NCI-H524 (cell line): ENCODE measurements at places on chromosomes 2 and 18.

DNA sequence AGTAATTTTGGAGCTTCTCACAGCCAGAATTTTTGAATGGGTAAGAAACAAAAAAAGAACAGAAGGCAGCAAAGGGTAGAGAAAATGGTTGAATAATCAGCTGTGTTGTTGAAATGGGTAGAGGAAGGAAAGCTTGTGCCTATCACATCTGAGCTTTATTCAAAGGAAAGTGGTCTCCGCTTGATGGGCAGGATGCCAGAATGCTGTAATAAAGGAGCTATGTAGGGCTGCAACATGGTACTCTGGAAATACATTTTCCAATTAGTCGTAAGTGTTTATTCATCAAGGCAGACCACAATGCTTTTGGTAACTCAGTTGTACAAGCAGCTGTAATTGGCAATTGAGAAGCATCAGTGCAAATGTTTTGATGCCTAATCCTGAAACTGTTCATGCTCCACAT, 196.9 kb downstream of the ICOS start:
- no peak for DNase-seq

DNA sequence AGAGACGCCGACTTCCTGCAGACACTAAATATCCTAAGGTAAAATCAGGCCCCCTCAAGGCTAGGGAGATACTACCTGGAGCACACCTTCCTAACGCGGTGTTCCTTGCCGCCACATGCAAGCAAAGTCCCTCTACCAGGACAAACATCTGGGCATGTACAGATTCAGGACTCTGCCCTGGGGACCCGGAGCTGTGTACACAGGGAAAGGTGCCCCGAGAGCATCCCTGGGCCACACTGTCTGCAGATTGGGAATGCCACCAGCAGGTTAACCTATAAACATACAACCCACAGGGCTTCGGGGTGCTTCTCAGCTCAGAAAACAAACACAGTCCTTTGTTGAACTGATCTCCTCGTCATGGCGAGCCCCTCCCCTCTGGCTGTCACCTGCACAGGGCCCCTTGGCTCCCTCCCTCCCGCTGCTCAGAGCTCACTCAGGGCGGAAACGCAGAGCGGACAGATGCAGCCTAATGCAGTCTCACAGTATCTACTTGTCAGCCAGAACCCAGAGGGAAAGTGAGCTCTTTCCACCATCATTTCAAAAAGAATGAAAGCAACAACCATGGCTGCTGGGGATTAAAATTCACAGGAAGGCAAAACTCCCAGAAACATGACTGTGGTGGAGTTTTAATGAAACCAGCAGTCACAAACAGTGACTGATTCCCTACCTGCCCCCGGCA, 218.8 kb downstream of the HDAC4 start:
- DNase-seq, result no peak

DNA sequence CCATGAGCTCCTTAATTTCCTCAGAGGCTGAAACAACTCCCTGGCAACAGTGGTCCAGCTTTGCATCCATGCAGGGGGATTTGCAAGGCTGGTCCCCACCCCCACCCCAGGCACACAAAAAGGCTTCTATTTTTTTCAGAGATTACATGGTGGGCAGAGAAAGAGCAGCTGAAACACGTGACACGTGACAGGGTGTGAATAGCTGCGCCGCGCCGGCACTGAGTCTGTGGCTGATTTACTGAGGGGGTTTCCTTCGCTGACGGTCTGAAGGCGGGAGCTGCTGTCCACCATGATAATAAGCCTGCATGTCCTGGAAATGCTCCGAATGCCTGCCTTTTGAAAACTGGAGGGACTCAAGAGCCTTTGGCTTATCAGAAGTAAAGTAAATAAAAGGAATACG, 50.7 kb upstream of the APCDD1 start:
- DNase-seq, result no peak

DNA sequence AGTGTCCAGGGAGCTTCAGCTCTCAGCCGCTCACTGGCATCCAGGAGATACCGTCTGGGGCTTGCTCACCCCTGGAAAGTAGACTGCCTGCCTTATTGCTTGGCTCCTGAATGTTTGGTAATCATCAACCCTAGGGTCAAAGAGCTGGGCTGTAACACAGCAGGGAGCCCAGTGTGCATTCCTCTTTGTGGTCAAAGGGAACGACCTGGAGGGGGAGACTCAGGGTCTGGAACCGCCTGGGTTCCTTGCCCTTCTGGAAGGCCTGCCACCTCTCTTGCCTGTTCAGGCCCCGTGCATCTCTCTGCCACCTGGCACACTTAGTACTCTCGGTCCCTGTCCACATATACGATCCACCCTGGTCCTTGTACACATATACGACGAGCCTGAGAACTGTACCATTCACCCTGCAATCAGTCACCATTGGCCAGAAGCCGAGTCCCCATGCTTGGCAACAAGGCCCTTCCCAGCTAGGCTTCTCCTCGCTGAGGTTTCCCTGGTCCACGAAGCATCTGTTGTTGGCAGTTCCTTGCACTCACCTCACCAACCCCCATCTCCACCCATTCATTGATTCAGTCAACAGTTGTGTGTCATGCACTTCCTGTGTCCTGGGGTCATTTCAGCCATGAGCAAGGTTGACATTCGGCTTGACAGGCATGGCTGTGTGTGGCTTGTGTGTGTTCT, at the start of gene NAT8:
TSS of gene NAT8 (minus strand) at position 85 of the 681 bp plus-strand sequence. CDS start 794 bp downstream, outside the sequence.
- no peak for DNase-seq

- peak; percentile 36 for DNase-seq
Measured at GRCh38 chr2:168118733-168119514, 128.5 kb downstream of the STK39 start.

DNA sequence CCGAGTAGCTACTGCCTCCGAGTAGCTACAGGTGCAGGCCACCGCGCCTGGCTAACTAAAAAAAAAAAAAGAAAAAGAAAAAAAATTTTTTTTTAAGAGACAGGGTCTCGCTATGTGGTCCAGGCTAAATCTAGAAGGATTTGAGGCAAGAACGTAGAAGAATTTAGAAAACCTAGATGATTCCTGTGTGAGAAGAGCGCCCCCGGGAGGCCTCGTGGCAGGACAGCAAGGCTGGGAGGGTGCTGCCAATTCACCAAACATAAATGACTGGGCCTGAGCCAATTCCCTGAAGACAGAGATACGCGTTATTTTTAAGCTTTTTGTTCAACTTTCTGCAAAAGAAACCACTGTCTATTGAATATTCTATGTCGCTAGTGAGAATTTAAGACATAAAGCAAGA, 90.1 kb upstream of the TGFA start:
- DNase-seq, result peak; percentile 50

DNA sequence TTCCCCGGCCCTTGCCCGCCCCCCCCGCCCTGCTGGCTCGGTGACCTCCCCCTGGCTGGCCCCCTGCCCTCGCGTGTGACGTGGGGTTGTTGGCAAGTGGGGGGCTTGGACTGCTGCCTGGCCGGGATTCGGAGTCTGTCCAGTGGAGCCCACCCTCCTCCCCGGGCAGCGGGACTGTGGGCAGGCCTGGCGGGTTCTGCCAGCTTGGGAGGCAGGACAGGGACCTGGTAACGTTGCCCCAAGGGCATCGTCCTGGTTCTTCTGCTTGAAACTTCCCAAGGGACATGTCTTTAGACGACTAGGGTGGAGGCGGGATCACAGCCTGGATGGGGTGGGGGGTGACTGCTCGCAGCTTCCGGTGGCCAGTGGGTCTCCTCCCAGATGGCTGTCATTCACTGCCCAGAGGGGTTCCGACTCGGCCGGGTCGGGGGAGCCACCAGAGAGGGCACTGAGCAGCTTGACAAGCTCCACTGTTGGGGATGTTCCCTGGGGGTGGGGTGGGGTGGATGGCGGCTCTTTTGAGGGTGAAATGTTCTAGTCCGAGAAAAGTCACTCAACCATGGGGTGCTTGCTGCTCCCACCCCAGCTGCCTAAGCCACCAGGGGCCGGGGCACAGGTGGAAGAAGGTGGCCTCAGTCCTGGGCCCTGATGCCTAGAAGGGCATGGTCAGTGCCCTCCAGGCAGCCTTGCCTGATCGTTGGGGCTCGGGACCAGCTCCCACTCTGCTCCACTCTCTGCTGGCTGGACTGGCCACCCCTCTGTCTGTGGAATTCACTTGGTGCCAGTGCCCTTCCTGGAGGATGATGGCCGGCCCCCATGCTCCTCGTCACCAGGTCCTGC, 4.3 kb upstream of the HS6ST1 start:
- no peak for DNase-seq

DNA sequence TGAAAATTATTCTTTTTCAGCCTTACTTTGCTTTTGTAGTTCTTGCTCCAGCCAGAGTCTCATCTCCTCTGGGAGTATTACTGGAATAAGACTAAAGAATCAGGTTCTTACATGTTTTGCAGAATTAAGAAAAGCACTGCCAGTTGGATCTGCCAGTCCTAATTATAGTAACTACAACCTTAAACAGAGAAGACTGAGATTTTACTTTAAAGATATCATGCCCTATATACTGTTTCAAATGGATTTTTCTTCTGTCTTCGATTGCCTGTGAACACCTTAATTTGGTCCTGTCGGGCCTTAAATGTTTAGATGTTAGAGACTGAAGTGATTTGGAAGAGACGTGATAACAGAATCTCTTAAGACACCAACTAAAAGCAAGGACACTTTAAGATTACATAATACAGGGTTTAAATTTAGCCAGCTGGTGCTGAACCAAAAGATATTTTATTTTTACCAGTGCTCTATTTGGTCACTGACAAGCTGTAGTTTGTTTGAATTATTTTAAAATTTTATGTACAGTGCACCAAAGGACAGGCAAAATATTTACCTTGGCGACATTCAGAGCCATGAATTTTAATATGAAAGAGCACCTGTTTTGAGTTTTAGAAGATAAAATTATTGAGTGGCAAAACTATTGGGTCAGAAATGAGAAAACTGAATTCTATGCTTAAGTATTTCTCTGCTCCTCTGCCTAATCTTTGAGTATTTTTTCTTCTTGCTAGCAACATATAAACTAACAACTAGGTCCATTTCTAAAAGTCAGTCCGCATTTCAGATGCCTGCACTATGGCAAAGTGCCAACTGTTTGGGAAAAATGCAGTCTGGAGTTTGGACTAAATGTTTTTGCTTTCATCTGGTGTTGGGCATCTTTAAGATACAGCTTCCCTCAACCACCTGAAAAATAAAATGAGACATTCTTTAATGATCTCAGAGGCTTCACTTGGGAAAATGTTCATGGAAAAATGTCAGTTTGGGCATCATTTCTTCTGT, 300.0 kb downstream of the XIRP2 start:
- DNase-seq, result no peak

DNA sequence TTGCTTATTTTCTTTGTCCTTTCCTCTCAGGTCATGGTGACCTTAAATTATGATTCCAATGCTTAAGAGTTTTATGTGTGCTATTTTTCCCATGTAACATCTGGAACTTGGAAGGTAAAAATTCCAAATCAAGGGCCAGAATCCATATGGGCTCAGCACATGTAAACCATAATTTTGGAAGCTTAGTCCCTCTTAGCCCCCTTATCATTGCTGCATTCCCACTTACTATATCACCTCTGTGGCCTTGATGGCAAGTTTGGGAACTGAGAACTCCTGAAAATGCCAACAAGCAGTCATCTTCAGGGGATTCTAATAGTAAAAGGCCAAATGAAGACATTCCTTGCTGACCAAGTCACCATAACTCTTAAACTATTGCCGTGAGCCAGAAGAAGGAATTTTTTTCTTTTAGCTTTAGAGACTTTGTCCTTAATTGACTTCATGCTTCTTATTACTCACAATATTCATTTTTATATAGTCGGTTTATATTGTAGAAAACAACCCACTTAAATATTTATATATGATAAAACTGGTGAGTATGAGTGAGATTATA, 251.4 kb downstream of the SLC8A1 start:
- DNase-seq, result no peak

GRCh38 chr2:217262911-217263310, 403.0 kb upstream of the TNP1 start:
- no peak for DNase-seq

GRCh38 chr2:238433941-238434845, 7.5 kb downstream of the ASB1 start:
- DNase-seq, result no peak

DNA sequence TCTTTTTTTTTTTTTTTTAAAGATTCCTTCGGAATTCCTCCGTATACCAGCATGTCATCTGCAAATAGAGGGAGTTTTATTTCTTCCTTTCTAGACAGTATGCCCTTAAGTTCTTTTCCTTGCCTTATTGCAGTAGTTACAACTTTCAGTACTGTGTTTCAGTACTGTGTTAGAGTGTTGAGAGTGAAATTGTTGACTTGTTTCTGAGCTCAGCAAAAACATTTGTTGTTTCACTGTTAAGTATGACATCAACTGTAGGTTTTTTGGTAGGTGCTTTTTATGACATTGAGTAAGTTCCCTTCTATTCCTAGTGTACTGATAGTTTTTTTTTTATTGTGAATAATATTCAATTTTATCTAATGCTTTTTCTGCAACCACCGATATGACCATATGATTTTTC, 43.9 kb downstream of the ACVR2A start:
- DNase-seq, result no peak

GRCh38 chr18:50816419-50817166, 3.2 kb downstream of the MRO start:
- DNase-seq, result peak; percentile 34

DNA sequence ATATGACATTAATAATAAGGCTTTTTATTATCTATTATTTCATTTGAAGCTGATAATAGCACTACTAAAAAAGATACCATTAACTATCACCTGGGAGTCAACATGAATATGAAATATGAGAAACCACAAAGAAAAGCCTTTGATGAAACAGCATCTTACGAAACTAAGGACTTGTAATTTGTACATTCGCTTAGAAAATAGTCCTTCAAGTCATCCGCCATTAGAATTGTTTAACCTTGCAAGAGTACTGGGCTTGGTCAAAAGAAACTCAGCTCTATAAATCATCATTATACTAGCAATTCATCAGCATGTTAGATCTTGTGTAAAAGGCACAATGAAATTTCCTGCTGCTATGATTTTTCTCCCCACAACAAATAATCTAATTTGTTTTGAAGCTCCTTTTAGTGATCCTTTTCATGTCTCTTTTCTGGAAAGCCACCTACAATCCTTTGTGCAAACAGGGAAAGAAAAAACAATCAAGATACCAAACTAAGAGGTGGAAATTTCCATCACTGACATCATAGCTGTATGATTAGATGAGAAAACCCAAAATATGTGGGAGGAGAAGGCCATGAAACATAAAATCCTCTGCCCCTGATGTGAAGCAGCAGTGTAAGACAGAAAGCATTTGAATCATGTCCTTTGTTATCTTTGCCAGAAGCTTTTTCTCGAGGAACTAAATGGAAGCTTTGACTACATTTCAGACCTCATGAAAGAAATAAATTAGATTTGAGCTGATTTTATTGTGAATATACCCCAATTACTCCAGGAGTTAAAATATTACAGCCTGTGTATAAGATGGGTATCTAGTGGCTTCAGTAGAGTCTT, 31.2 kb downstream of the SCN9A start:
- no peak for DNase-seq

DNA sequence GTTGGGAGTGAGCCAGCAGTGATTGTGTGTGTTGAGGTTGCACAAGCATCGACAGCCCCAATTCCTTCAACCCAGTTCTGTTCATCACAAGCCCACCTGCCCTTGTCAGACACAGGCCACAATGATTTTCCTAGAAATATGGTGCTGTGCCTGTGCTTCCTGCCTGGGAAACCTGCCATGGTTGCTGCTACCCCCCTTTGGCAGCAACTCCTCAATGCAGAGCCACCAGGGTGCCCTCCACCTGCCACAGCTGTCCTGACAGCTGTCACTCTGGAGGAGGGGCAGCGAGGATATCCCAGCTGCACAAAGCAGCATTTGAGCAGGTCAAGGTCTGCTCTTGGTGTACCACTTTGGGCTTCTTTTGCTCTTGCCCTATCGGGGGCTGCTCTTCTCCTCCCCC, 27.1 kb downstream of the SMIM21 start:
- DNase-seq, result peak; percentile 84
